ENCODE measurements at places on chromosomes 7 and 10.

DNA sequence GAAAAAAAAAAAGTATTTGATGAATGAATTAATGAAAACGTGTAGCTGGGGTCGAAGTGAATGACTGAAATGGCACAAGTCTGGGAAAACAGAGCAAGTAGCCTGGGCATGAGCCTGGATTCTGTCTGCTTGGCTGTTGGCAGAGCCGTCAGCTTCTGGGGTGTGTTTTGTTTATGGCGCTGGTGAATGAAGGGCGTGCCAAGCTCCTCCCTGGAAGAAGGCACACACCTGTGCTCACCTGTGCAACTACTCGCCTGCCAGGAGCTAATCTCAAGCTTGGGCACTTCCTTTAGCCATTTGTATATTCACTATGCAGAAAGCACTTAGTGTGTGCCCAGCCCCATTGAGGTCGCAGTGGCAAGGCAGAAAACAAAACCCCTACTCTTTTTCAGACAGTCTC is 74.1 kb downstream of the GTF2IRD1 start:
- DNase-seq = no peak

DNA sequence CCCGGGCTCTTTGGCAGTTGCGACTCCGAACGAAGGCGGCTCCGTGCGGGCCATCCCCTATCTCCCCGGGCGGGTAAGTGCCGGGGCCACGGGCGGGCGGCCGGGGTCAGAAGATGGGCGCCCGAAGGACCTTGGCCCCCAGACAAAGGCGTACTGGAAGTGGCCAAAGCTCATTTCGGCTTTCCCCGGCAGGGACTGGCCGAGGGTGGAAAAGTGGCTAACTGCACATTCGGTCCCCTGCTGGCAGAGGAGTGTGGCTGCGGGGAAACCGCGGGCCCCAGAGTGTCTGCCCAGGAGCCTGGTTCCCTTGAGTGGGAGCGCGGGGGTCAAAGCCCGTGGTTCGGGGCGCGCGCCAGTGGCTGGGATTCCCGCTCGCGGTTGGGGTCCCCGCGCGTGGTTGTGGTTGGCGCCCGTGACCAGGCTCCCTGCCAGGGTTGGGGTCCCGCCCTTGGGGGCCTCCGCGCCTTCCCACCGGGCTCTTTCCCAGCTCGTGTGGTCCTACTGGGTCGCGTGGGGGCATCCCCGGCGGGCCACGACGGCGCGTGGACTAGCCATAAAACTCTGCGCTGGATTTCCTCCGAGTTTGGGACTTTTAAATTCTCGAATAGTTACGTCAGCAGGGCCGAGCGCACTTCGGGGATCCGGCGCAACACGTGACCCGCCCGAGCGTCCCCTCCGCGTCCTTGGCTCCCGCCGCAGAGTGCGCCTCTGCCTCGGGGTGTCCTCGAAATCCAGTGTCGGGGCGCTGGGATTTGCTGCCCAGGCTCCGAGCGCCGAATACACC is 124.4 kb downstream of the TACC2 start:
- peak; percentile 79 for DNase-seq

DNA sequence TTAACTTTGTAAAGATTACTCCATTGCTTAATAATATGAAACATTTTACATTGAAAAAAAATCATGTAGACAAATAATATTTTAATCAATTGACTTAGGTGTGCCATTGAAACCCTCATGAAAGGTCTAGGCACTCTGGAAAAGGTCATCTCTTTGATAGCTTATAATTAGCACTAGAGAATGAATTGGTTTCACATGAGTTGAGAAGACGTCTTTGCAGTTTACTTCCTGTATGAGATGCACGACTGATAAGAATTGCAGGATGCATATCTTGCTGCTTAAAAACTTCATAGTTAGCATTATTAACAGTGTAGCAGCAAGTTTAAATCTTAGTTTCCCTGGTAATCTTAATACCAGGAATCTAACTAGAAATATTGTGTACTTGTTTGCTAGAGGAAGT is 614.2 kb upstream of the COBL start:
- DNase-seq = no peak

DNA sequence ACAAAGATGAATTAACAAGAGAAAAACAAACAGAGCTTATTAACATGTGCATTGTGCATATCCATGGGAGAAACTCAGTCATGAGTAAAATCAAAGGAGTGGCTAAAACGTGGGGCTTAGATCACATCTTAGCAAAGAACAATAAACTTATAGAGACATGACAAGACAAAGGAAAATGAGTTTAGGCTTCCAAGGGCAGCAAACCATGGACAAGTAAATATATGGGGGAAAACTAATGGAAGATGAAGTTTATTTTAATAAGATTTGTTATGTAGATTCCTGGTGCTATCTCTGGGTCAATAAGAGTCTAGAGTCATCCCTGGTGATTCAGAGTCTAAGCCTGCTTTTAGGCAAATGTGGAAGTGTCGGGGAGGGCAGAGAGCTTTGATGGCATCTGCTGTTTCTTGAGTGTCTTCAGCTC is 87.2 kb upstream of the PLPP4 start:
- peak; percentile 32 for DNase-seq

GRCh38 chr7:30652132-30652531 is 30.1 kb downstream of the CRHR2 start:
- DNase-seq = no peak

DNA sequence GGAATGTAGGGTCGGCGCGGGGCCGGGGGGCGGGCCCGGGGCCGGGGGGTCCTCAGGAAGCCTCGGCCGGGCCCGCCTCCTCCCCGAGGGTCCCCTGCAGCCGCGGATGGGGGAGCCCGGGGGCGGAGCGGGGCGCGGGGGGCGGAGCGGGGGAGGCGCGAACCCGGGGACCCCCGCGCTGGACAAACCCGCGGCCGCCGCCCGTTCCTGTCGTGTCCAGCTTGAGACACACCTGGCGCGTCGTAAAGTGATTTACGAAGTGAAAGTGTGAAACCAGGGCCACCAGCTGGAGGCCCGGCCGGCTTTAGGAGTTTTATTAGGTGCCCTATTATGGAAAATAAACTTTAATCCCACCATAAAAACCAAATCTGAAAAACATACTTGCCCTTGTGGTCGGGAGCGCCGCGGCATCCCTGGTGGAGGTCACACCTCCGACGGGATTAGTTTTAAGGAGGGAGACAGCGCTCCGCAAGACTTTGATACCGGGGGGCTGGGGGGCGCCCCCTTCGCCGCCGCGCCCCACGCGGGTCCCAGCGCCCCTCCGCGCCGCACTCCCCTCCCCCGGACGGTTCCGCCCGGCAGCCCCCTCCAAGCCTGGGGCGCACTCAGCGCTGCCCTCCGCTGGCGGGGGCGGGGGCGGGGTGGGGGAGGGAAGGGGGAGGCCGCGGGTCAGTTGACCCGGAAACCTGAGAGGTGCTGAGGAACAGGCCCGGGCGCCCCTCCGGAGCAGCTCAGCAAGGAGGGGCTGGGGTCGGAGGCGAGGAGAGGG is 10.3 kb downstream of the MNX1 start:
- DNase-seq = no peak

GRCh38 chr7:147478796-147479195 is 1111.8 kb upstream of the C7orf33 start:
- no peak for DNase-seq

- no peak for DNase-seq
Measured at GRCh38 chr7:18860221-18860620, 257.2 kb downstream of the TWIST1 start.

DNA sequence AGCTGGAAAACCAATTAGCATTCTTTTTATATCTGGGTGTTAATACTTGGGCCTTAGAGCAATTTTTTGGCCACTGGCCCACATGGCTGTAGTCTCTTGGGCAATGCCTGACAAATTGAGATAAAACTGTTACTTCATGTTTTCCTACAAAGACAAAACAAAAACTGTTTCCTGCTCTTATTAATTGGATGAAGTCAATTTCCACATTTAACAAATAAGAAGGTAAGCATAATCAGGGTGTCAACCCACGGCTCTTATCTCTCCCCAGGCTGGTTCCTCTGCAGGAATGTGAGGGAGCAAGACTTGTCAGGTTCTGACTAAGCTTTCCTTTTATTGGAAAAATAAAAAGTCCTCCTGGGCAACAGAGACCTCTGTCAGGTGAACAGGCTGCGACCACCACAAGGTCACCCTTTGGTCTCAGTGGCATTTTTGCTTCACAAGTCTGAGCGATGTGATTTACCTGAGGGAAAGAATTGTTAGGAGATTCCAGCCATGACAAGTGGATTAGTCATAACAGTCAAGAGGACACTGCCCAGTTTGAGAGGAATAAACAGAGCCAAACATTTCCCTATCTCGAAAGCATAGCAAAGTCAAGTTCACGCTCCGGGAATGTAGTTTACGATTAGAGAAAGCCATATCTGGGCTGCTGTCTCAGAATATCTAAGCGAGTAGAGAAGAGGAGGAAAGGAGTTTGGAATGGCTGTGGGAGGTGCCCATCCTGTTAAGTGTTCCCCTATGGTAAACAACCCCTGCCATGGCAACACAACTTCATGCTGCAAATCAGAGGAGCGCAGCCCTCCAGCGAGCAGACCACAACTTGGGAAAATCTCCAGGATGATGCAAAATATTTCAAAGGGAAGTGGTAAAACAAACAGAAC is 144.4 kb downstream of the TES start:
- peak; percentile 96 for DNase-seq

DNA sequence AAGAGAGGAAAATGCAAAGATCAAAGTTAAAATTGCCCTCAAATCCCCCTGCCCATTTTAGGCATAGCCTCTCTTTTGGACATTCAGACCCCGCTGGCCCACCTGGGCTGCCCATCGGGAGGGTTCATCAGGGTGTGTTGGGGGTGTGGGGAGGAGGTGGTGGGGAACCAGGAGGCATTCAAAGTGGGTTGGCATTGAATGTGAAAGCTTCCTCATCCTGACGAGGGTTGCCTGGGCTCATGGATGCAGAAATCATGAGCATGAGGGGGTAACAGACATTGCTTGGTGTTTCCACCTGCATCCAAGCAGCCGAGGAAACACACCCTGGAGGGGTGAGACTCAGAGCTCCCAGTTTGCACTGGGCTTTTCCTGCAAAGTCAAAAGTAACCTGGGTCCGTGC is 20.6 kb downstream of the BTBD16 start:
- DNase-seq = no peak

DNA sequence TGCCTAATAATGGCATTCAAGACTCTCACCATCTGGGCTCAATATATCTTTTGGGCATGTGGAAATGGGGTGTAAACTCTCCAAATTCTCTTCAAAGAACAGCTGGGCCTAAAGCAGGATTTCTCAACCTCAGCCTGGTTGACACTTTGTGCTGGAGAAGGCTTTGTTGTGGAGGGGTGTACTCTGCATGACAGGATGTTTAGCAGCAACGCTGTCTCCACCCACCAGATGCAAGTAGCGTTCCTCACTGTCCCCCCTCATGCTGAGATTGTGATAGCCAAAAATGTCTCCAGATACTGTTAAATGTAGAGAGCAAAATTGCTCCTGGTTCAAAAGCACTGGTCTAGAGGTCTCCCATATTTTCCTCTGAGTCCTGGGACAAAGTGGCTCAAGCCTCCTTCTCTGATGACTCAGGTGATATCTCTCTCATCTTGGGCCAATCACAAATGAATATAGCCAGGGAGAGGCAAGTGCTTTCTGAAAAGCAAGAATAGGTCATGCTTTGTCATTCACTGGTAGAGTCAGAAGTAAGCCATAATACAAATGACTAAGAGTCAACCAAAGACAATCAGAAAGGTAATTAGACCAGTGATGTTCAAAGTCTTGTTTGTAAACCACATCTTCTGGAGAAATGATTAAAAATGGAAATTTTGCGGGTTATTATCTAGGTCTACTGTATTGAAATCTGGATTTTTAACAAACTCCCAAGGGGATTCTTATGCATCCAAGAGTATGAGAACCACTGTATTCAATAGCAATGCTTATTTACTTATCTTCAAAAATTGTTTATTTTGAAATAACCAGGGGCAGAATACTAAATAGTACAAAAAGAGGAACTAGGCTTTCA is 330.8 kb downstream of the PTEN start:
- no peak for DNase-seq

GRCh38 chr7:109868215-109868860 is 1222.6 kb upstream of the LRRN3 start:
- no peak for DNase-seq

All from fibroblast of skin of back (primary cell).